Kasumi-1 (cell line): ENCODE measurements at places on chromosomes 11 and 22.

DNA sequence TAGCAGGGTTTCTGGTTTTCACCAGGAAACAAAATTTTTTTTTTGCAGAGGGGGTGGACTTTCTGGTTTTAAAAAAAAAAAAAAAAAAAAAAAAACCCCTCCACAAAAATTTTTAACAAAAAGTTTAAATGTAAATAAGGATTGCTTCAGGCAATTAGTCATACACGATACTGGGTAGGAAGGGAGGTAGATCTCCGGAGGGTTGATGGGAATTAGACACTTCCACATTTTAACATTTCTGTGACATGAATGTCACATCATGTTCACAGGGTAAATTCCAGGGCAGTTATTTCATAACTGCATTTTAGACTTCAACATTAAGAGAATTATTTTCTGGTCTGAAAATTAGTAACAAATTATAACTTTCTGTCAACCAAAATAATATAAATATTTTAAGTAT, 15.9 kb downstream of the NUP98 start:
- DNase-seq = peak; percentile 64

- DNase-seq = no peak
These were observed 138.1 kb downstream of the SBF2 start for GRCh38 chr11:10155793-10156490.

DNA sequence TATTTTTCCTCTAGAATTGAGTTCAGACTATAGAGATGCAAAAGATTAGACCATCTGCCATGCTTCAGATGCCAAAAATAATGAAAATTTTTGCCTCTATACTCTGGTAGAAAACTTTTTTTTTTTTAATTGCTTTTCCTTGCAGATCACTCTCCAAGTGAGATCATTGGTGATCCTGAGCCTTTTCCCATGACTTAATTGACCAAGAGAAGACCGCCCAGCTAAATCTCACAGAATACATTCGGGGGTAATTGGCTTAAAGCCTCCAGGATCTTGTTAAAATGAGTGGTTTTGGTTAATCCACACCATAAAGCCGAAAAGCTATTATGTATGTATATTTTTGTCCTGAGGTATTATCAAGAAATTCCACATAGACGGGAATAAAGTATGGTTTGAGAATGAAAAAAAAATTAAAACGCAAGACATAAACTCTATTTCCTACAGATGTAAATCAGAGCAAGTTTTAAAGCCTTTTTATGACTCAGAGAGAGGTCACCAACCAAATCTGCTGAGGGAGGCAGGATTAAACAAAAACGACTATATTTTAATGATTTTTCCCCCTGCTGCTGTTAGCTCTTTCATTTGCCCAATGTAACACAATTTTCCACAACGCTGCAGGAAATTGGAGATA, 64.0 kb downstream of the PARVA start:
- no peak for DNase-seq

DNA sequence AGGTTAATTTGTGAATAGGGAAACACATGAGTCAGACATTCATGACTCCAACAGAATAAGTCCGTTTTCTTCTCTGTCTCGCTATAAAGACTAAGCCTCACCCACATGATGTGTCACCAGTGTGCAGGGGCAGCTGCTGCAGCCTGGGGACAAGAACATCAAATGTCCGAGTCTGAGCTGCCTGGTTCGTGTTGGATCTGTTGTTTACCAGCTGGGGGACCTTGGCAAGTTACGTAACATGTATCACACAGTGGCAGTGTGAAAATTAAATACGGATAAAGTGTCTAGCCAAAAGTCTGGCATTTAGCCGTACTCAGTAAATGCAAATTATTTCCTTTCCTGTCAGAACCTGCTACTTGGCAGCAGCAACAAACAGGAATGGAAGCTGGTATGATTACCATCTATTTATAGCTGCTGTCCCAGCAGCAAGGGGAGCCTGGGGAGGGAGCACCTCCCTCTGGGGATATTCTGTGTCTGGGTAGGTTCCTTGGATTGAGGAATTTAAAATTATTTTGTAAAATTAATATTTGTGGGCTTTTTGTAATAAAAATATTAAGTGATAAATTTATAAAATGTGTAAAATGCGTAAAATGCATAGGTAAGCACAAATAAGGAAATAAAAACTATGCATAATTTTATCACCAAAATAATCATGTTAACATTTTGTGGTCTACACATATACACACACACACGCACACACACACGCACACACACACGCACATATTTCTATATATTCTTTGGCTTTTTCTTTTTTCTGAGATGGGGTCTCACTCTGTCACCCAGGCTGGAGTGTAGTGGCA, 1.3 kb upstream of the CLDN25 start:
- DNase-seq = no peak

- no peak for DNase-seq
These were observed 18.1 kb upstream of the RDX start for GRCh38 chr11:110314366-110315095.

DNA sequence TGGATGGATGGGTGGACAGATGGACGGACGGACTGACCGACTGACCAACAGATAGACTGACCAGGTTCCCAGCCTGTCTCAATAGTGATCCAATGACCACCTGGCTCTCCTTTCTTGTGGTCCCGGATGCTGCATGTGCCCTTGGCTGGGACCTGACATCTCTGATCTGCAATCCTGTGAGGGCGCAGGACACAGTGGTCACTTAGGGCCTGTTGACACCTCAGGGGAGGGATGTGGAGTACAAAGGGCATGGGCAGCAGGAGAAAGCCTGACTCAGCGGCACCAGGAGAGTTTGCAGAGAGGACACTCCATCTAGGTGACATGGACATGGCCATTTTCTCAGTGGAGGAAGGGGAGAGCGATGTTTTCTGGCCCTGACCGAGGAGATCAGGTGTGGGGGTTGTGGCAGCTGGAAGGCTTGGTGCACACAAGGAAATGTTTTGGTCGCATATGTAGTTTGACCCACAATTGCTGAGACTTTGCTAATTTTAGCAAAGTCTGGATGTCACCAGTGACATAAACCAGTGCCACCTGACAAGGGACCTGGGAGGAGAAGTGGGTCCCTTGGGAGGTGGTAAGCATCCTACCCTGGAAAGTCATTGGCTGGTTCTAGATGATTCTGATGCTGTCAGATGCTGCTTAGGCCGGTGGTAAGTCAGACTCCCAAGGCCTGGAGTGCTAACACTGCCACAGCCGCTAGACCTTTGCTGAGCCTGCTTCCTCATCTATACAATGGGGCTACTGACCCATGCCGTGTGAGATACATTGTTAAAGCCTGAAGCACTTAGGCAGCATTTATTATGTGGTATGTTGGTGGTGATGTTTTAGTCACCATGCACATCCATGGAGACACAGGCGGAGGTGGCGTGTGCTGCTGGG, 50.7 kb downstream of the CD82 start:
- DNase-seq = no peak

GRCh38 chr11:8221917-8222495, 41.7 kb downstream of the LMO1 start:
- DNase-seq = no peak

DNA sequence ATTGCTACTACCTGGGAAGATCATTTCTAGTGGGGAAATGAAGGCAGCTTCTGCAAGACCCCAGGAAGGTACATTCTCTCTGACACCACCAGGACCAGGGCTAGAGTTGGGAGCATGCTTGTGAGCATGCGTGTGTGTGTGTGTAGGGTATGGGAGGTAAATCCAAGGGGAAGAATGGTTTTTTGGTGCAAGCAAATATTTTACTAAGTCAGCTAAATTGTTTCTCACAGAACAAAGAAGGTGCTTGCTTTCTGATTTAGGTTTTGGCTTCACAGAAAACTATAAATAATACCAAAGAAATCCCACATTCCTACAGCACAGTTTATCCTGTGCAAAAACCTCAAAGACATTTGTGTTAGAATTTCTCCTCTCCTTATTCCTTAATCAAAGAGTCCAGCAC, 344.0 kb upstream of the CCDC90B start:
- no peak for DNase-seq

DNA sequence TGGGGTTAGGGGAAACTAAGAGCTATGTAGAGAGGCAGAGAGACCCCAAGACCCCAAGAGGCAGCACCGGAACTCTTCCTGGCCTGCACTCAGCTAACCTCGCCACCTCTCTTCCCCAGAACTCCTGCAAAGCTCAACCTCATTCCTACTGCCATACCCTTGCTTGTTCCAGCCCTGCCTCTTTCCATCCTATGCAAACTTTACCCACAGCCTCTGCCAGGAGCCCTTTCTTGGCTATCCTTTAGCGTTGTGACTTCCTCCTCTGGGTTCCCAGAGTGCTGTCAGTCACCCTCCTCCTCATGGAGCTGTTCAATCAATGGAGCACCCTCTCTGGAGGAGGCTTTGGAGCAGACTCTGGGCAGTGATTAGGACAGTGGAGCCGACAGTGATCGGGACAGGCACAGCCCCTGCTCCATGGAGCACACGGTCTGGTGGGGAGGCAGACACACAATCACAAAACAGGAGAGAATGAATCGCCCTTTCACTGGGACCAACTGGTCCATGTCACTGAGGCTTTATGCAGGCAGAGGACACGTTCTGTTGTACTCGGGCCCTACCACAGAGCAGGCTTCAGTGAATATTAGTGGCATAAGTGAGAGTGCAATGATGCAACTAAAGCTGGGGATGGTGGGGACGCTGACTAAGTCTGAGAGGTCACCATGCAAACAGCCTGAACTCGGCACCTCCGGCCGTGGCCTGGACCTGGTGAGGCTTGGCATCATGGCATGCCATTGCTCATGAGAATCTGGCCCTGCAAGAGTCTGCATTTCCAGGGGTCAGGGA, 24.6 kb upstream of the P2RY2 start:
- DNase-seq = no peak

GRCh38 chr11:113243696-113244095, 70.7 kb upstream of the TTC12 start:
- no peak for DNase-seq

- DNase-seq = no peak
These were observed 14.4 kb downstream of the IL18BP start for GRCh38 chr11:72012897-72013721.

DNA sequence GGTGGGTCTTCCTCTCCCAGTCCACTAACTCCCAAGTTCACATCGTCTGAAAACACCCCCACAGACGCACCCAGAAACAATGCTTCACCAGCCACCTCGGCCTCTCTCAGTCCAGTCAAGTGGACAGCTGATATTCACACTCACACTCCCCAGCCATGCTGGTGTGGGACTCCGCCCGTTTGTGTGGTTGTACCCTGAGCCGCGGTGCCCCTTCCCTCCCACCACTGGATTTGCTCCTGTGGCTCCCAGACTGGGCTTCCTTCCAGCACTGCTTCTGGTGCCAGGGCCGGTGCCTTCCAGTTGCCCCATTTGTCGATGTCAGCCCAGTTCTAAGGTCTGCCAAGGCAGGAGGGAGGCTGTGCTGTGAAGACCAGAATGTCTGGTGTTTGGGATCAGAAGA, 37.9 kb upstream of the PLET1 start:
- DNase-seq = no peak

DNA sequence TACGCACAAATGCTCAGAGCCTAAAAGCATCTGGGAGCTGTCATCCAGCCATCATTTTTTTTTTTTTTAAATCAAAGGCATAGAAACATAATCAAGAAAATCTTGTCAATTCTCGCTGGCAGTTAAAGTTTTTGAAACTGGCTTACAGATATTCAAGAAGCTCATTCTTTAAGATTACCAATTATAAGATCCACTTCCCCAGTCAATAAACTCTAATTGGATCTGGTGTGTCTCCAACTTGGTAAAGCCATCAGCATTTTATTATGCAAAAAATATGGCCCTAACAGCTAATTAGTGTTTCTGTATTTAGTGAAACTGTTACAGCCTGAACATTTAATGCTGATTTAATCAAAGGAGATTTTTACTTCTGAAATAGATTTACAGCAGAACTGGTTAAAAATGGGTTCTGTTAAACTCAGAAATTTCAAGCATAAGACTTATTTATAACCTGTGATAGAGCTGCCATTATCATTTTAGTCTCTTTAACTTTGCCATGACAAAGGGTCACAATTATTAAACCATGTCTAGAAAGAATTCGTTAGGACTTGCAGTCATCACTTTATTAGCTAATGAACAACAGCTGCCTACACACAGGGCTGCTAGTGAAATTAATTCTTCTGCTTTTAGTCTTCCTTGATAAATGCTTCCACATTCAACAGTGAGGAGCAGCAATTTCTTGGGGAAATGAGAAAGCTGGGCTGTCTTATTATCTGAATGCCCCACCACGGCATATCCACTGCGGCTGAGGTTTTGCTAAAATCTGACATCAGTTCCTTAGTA, 176.4 kb upstream of the PITPNB start:
- DNase-seq = no peak

- no peak for DNase-seq
These were observed 13.3 kb downstream of the DUSP18 start for GRCh38 chr22:30654361-30654760.

GRCh38 chr11:65362320-65362931, 7.9 kb downstream of the TIGD3 start:
- no peak for DNase-seq

- DNase-seq = no peak
These were observed 114.0 kb downstream of the SIK3 start for GRCh38 chr11:116984186-116984585.

DNA sequence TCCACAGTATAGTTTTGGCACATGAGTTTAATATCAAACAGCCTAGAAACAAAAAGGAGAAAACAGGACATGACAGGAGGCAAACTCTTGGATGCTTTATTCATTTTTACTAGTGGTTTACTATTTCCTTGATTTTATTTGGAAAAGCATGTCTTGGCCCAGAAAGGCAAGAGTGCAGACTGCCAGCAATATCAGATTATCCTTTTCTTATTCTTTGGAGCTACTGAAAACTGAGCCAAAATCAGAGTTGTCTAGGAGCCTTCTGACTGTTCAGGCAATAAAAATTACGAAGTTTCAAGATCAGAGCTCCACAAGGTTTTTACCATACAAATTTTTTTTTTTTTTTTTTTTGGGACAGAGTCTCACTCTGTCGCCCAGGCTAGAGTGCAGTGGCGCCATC, 16.0 kb downstream of the CELF1 start:
- no peak for DNase-seq

DNA sequence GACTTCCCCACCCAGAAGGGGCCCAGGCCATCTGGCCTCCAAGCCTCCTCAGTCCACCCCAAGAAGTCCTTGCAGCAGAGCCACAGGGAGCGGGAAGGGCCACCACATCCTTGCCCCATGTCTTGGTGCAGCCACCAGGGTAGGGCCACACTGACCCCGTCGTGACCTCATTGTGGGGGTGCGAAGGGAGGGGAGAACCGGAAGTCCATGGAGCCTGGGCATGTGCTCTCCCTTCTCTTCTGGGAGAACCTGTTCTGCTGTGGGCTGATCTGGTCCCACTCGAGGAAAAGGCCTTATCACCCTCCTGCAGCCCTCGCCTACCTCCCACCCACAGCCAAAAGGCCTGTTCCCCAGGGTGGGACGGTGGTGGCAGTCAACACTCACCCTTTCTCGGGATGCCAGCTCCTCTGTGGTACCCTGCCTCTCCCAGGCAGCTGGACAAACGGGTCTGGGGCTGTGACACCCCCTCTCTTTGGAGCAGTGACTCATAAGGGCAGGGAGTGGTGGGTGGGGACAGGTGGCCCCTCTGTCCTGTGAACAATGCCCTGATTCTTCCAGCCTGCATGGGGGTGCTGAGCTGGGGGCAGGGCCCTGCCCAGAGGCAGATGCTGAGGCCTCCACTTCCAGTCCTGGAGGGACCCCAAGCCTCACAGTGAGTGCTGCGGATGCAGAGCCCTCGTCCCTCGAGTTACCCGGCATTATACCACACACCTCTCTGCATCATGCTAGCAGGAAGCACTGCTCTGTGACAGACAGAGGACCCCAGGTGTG, 14.6 kb upstream of the CTSD start:
- DNase-seq = no peak

GRCh38 chr22:27419473-27419872, 382.1 kb downstream of the MN1 start:
- no peak for DNase-seq
